ENCODE measurements at places on chromosomes 1 and 21. TPM values are rescaled to one million over a fixed set of nuclear protein-coding genes. Genes with fewer than 3 reads are reported as not detected.

DTL gene
- total RNA-seq, result 0.74 TPM

SPTA1 gene
- total RNA-seq, result 0.62 TPM

PDPN gene
- 40.9 TPM for total RNA-seq

DNAJC11 gene
- total RNA-seq, result 24.6 TPM

ITGB3BP gene
- total RNA-seq, result 19.5 TPM

ARHGEF19 gene
- 4.7 TPM for total RNA-seq

DDR2 gene
- 138 TPM for total RNA-seq

SEC16B gene
- 4.9 TPM for total RNA-seq

DNALI1 gene
- 2.1 TPM for total RNA-seq

SORT1 gene
- total RNA-seq, result 125 TPM

HCN3 gene
- total RNA-seq, result 1.5 TPM

CHI3L2 gene
- total RNA-seq, result 7.9 TPM

F11R gene
- 17.3 TPM for total RNA-seq

ENAH gene
- total RNA-seq, result 165 TPM

DCST1 gene
- total RNA-seq, result not detected

TIE1 gene
- 46.6 TPM for total RNA-seq

JAM2 gene
- 17.2 TPM for total RNA-seq

IL12RB2 gene
- total RNA-seq, result 1.1 TPM

NUAK2 gene
- 1.5 TPM for total RNA-seq

DISP1 gene
- 8.8 TPM for total RNA-seq
